NCI-H1417 (cell line): ENCODE measurements at places on chromosomes 2 and 18.

DNA sequence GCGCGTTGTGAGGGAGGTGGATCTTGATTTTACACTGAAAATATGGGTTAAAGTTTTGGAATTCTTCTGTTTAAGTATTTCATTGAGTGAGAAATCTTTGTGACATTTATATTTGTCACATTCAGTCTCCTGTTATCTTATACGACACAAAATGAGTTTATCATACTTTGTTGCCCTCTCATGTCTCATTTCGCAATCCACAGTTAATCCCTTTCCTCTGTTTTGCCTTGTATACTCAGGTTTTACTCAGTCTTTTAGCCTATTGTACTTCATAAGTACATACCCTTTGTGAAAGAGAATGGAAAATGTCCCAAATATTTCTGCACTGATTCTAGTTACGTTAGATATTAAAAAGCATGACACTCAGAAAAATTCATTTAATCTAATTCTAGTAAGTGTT, 142.7 kb downstream of the ATP9B start:
- DNase-seq = no peak

DNA sequence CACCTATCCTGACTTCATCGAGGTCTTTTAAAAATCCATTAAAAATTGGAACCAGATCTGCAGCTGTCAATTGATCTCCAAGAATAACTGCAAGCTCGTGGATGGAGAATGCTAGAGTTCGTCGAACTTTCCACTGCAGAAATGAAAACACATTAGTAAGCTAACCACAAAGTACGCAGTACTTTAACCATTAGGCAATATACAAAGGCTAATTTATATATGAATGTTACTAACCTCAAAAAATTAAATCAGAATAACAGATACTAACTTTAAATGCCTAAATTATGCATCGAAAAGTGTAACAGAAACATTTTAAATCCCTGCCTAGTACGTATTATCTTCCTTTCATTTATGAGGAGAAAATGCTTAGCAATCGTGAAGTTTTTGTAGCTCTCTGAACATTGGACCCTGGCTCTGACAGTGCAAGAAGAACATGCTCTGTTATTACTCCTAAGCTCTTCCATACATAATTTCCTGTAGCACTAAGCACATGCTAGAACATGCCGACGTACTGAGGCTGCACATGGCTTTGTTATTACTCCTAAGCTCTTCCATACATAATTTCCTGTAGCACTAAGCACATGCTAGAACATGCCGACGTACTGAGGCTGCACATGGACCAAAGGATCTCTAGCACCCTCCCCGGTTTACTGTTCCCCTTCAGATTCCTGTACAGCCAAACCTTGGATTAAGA, 57.0 kb downstream of the PPP4R1 start:
- no peak for DNase-seq

DNA sequence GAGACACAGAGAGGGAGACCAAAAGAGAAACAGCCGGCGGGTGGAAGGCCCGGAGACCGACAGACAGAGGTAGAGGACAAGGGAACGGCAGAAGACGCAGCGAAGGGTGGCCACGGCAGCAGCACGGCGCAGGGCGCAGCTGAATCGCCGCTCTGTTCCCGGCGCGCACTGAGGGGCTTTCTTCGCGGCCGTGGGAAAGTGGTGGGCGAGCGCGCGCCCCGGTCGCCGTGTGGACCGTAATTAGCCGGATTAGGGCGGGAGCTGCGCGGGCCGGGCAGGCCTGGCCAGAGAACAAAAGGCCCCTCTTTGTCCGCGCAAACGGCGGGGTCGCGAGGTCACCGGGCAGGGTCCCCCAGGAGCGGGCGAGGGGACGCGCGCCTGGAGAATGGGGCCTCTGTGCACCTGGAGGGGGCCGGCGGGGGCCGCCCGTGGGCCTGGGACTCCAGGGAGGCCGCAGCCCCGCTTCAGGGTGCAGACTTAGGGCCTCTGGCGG, 158.3 kb downstream of the ZFP36L2 start:
- DNase-seq = no peak

GRCh38 chr2:100581277-100581612, 18.5 kb downstream of the PDCL3 start:
- DNase-seq = no peak

DNA sequence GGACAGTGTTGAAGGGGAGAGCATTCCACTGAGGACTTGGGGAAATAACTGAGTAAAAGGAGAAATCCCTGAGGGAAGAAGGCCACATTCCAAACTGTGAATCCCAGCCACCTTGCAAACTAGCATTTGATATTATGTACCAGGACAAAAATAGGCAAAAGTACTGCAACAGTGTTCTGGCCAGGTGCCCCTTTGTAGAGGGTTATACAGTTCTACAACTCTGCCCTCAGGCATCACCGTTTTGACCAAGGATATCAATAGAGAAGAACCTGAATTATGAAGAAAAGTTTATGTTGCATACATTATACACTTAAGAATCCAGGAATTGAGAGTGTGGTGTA, 20.6 kb upstream of the CAVIN2 start:
- DNase-seq = no peak

GRCh38 chr2:84319581-84319980, 139.5 kb downstream of the SUCLG1 start:
- no peak for DNase-seq

GRCh38 chr2:111704246-111704645, 179.7 kb downstream of the ANAPC1 start:
- no peak for DNase-seq

- no peak for DNase-seq
Measured at GRCh38 chr2:27078267-27079194, at the start of gene EMILIN1. Gene EMILIN1, plus strand, starts transcription at chr2:27078615. Its CDS starts 451 bp downstream, at chr2:27079066.

DNA sequence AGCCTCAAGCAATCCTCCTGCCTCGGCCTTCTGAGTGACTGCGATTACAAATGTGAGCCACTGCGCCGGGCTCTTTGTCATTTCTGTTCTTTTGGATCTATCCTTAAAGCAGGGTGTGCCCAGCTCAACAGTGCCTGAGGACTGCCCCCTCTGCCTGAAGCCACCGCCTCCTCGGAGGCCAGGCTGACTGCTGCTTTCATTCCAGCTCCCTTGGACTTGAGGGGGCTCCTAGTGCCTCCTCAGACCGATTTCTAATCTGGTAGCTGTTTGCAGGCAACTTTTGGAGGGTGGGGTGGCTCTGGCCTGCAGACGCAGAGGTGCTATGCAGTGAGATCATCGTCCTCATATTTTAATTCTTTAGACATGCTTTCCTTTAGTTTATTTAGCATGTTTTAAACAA, 35.9 kb upstream of the KLF11 start:
- DNase-seq = no peak

- peak; percentile 30 for DNase-seq
Measured at GRCh38 chr2:64052463-64053241, 33.4 kb upstream of the VPS54 start.

- DNase-seq = no peak
Measured at GRCh38 chr2:183059561-183059960, 19.0 kb upstream of the DUSP19 start.

DNA sequence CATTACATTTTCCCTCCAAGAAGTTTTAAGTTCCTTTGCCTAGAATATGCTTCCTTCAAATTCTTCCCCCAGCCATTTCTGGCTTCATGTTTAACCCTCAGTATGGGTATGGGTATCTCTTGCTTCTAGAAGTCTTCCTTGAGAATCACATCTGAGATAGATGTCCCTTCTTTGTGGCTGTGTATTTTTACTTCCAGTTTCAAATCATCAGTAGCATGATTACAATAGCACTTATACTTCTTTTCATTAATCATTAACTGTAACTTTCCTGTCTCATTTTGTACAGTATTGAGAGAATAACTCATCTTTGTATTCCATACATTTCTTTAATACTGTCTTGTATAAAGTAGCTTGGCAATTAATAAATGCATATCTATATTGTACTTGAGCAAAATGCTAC, 17.3 kb upstream of the PDE1A start:
- DNase-seq = no peak

GRCh38 chr18:21275645-21276044, 33.6 kb downstream of the GREB1L start:
- no peak for DNase-seq

DNA sequence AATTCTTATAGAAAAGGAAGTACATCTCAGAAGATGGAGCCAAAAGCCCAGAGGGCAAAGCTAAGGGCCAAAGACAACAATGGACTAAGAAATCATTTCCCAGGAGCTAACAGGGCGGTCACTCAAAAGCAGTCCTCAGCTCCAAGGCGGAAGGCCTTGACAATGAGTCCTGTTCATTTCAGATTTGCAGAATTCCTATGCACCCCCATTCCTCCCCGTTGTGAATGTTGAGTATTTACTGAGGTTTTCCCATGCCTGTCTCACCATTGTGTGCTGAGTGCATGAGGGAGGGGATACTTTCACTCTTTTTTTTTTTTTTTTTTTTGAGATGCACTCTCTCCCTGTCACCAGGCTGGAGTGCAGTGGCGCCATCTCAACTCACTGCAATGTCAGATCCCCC, 18.8 kb upstream of the DTNB start:
- no peak for DNase-seq

GRCh38 chr2:150030436-150031190, 443.0 kb upstream of the MMADHC start:
- DNase-seq = no peak

DNA sequence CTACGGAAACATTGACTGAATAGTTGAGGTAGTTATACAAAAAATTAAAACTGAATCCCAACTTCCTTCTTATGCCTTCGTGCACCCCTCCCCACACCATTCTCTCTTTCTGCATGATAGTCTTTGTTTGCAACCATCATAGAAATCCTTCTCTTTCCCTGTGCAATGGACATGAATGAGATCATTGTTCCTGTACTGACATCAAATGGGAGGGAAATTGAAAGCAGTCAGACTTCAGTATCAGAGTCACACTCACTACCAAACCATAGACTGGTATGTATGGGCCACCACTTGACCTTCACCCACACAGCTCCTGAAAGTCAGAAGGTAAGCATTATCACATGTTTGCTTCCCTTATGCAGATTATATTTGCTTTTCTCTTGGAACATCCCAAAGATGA, 782.8 kb downstream of the BCL11A start:
- DNase-seq = no peak

GRCh38 chr18:44798433-44799048, 117.9 kb downstream of the SETBP1 start:
- DNase-seq = no peak

- DNase-seq = peak; percentile 57
Measured at GRCh38 chr2:212177724-212178123, 360.9 kb downstream of the ERBB4 start.

DNA sequence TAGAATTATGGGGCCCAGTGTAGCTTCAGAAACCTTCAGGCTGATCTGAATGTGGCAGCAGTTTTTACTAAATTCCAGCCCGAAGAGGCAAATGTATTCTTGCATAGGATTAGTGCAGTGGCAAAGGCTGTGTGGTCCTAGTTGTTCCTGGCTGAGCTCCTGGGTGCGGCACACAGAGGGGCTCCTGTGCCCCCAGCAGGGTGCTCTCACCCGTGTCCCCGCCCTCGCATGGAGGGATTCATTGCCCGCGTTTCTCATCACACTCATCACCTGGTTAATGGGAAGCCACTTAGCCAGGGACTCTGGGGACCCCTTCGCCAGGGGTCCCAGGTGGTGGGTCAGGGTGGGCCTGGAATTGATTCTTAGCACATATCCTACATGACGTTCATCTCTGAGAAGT, 3.9 kb downstream of the KCNG2 start:
- no peak for DNase-seq

- DNase-seq = no peak
Measured at GRCh38 chr18:46641917-46642316, 15.1 kb downstream of the LOXHD1 start.

GRCh38 chr2:64918220-64918886, 70.8 kb upstream of the SLC1A4 start:
- DNase-seq = no peak

DNA sequence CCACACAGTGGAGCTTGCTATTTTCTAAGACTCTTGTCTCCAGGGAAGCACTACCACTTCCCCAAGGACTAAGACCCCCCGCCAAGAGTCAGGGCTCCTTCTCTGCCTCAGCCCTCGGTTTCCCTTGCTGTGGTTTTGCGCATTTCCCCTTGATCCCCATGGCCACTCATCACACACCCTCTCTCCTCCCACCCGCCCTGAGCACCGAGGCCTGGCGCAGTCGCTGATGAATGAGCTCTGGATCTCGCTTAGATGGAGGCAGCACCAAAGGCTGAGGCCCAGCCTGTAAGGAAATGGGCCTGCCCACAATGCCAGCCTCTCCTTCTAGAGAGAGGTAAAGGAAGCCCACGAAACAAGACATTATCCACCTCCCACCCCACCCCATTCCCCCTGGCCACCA, 96.9 kb downstream of the TNS1 start:
- no peak for DNase-seq

DNA sequence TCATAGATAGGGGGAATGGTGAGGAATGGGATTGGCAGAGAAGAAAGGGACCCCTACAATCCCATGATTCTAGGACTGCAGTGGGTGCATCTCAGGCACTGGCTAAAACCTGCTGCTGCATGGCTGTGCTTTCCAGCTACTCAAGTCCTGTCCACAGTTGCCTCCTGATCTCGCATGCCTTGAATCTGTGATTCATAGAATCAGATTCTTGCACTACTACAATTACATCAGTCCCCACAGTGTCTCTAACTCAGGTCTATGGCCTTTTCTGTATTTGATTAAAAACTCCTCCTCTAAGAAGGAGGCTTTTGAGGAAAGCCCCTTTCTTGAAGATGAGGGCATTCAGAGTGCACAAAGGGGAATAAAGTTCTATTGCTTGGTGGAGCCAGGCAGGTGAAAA, 117.4 kb downstream of the LRATD1 start:
- DNase-seq = no peak

DNA sequence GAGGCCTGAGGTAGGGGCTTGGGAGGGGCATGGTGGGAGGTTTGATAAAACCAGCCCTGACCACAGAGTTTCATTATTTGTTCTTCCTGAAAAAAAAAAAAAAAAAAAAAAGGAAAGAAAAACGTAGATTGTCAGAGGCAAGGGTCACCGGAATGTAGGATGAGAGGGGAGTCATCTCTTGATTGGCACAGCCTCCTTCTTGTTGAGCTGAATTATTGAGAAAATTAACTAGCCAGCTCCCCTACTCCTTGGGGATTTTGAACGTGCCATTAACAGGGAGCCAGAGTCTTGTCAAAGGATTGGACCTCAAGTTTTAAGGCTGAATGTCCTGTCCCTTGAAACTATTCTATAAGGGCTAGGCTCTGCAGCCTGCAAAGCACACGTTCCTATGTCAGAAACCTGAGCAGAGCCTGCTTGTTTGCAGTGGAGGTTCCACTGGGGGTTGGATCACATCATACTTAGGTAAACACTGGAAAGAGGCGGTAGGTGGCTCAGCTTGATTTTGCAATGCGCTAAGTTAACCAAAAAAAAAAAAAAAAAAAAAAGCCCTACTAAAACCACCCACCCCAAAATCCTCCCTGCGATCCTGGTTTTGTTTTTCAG, 2.3 kb downstream of the INHBB start:
- DNase-seq = peak; percentile 12

- no peak for DNase-seq
Measured at GRCh38 chr2:2734308-2734707, 403.2 kb upstream of the MYT1L start.

- DNase-seq = no peak
Measured at GRCh38 chr2:171451074-171451473, 17.0 kb downstream of the DCAF17 start.
